ENCODE measurements at places on chromosomes 3 and 15.

DNA sequence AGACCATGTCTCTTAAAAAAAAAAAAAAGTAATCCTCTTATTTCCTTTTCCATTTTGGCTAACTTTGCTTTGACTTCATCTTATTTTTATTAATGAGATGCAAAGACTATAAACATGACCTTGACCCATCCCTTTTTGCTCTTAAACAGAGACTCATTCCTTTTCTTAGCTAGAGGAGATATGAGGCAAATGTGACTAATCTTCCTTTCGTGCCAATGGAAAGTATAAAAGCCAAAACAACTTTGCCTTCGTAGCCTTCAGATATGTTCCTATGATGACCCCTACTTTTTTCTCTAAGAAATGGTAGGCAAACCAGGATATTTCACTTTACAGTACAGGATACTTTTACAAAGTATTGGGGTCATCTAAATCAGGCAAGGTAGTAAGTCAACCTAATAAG lies 36.9 kb upstream of the GOLGB1 start:
- DNase-seq = no peak

- no peak for DNase-seq
These were observed 190.7 kb downstream of the MAGI1 start for GRCh38 chr3:65848024-65848423.

GRCh38 chr3:29619676-29620075 lies 338.8 kb downstream of the RBMS3 start:
- no peak for DNase-seq

- no peak for DNase-seq
These were observed 1.2 kb upstream of the LINGO1 start for GRCh38 chr15:77633913-77634265.

DNA sequence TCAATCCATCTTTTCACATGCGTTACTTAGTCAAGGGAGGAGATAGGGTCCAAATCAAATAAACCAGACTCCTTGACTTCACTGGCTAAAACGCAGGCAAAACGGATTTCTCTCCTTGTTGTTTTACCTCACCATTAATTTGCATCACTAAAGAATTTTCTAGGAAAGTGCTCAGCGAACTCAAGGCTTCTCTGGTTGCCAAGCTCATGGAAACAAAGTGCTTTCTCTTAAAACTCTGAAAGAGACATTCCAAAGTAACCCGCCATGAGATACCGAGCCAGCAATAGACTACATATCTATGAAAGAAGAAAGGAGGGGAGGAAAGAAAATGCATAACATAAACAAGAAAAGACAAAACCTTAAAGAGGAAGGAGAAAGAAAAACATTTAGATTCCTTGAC lies 211.7 kb upstream of the WNT5A start:
- DNase-seq = no peak

- no peak for DNase-seq
These were observed 59.9 kb downstream of the SUCNR1 start for GRCh38 chr3:151933234-151933853.

GRCh38 chr3:109430911-109431563 lies 93.7 kb upstream of the DPPA4 start:
- no peak for DNase-seq

DNA sequence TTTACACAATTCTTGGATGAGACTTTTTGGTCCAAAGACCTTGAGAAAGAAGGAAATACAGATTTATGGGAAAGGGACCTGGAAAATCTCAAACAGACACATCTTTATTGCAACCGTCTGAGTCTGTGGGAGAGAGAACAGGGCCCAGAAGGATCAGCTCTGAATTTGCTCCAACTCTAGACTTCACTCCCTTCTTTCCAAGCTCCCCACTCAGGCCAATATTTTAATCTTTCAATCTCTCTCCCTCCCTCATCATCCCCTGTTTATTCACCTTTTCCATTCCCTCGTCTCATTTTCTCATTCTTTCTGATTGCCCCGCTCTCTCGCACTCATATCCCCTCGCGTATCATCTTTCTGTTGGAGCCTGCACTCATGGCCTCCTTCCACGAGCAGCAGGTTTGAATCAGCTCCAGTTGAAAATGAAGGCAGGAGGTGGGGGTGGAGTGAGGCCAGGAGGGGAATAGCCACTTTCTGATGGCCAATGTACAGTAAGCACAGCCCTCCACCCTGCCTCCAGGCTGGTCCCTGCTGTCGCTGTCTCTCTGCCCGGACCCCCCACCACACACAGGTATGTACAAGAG lies 63.6 kb upstream of the BOC start:
- DNase-seq = no peak

DNA sequence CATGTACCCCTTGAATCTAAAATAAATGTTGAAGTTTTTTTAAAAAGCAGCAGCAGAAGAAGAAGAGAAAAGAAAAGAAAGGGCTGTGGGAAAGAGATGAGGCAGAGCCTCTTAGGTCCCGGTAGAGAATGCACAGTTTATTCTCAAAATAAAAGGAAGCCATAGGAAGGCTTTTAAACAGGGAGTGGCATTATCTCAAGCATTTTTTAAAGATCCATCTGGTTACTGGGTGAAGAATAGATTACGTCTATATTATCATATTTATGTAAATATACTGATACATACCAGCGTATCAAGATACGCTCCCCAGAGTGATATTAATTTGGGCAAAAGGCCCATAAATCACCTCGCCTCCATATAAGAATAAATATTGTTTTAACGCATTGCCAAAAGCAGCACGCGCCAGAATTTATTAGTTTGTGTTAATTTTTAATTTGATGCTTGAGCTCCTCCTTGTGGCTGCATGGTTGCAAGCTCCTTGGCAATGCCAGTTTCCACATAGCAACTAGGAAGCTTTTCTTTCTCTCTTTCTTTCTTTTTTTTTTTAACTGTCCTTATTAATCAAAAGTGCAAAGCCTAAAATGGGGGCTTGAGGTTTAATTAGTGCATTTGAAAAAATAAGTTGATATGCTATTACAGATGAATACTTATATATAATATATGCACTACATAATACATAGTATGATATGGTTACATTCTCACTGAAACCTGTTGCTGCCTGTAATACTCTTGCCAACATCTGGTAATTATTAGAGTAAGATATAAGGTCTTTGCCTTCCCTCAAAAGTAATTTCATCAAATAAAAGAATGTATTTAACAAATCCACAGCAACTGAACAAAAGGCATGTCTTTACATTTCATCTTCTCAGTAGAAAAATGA lies 242.8 kb upstream of the UBE2E2 start:
- no peak for DNase-seq

GRCh38 chr3:135237371-135238143 lies 442.5 kb downstream of the EPHB1 start:
- DNase-seq = no peak

DNA sequence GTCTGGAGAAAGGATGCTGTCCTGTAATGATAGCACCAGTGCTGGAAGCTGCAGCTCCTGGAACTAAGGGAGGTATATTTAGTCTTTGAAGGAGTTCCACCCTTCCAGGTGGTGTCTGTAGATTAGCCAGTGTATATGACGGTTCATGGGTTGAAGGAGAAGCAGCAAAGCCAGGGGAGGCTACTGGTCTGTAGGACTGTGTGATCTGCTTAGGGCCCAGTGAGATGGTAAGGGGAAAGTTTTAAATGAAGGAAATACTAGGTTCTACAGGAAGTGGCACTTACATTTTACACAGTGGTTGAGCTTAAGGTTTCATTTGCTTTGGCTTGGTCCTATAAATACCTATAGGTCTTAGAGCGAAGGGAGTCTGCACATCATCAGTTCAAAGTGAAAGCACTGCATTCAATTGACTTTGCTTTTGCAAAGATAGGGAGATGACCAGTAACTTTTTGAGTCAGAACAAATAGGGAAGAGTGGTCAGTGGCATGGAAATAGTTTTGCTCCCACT lies 5.6 kb downstream of the SLC25A38 start:
- DNase-seq = no peak

DNA sequence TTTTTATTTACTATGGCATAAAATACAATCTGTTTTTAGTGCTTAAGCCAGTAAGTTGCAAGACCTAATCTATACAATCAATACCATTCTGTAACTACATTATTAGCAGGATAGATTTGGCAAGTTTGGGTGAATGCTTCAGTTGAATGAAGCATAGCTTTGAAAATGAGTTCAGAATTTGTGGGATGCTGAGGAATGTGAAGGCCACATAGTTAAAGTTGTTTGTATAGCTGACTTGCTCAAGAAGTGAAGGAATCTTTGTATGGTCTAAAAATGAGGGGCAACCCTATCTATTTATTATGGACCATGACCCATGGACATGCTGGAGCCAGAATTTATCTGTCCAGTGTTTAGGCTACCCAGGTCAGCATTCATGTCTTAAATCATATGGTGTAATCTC lies 58.5 kb downstream of the CRYBG3 start:
- DNase-seq = no peak

GRCh38 chr3:197463279-197463678 lies 92.5 kb downstream of the BDH1 start:
- no peak for DNase-seq

DNA sequence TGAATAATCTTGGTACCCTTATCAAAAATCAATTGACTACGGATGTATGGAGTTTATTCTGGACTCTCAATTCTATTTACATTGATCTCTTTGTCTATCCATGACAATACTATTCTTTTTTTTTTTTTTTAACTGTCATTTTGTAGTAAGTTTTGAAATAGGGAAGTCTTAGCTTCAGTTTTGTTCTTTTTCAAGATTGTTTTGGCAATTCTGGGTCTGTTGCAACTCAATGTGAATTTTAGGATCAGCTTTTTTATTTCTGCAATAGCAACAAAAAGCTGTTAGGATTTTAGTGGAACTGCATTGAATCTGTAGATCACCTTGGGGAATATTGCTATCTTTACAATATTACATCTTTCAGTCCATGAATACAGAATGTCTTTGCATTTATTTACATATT lies 21.4 kb downstream of the BTLA start:
- no peak for DNase-seq

- DNase-seq = no peak
These were observed 428.1 kb downstream of the SOX2 start for GRCh38 chr3:182139627-182140357.

DNA sequence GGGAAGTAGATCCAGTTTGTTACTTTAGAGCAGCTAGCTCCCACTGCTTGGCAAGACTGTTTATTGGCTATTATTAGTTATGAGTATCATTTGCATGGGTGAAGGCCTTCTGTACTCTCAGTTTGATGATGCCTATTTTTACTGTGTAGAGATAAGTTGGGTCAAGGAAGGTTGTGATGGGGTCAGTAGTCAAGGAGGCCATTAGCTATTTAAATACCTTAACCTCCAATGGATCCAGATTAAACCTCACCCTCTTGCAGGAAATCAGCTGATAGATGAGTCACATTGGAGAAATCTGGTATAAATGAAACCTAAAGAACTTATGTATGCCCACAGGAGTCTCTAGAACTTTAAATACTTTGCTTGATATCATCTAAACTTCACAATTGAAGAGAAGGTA lies 45.0 kb downstream of the THBS1 start:
- no peak for DNase-seq

DNA sequence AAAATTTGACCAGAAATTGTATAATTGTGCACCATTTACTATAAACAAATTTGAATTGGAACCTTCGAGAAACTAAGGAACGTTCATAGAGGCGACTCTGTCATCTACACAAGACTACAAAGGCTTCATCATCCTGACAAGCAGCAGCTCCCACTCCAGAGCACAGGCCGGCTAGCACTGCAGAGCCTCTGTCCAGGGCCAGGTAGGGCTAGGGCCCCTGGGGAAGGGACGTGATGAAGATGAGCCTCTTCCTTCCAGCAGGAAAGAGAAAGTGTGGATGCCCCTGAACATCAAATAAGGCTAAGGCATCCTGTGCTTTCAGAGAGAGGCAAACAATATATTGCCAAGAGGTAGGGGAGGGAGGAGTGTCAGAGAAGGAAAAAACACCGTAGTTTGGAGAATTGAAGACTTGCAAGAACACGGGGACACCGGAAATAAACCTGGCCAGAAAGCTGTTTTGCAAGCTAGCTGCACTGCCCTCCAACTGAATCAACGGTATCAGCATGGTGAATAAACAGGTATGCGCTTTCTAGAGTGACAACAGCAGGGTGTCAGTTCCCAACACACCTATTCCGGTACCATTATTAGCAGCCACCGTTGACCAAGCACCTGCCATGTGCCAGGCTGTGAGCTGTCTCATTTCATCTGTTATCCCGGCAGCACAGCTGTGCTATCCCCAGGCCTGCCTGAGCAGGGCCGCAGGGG lies 12.4 kb downstream of the XXYLT1 start:
- peak; percentile 19 for DNase-seq

DNA sequence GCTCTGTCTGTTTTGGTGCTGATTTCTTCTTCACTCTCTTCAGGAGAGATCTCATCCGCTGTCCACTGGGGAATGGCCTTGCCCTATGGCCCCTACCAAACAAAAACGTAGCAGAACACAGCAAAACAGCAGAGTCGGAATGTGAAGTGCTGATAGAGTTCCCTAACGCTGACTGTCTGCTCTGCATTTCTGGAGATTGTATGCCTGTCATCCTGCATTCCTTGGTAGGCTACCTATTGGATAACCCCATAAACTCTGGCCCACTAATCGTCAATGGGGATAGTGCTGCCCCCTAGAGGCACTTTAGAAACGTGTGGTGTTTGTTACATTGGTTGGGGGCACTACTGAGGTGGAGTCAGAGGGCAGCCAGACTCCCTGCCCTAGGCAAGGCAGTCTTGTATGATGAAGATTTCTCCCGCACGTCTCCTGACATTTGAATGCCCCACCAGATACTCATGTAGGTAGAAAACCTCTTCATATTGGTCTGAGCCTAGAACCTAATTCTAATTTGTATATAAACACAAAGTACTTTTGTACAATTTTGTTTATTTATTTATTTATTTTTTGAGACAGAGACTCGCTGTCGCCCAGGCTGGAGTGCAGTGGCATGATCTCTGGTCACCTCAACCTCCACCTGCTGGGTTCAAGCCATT lies 15.6 kb upstream of the MAGEF1 start:
- peak; percentile 42 for DNase-seq

DNA sequence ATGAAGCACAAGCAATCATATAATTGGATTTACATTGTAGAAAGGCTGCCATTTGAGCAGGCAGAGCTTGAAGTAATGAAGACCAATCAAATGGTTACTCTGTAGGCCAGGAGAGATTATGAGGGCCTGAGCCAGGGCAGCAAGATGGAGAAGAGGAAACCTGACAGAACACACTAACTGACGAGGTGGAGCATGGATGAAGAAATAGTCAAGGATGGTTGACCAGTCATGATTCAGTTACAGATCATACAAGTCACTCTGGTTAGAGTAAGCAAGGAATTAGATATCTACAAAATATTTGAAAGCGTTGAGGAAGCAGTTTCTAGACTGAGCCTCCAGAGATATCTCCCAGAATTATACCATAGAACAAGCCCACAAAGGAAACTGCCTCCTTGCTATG lies 101.8 kb upstream of the THSD4 start:
- no peak for DNase-seq

- DNase-seq = no peak
These were observed 82.4 kb downstream of the EBLN2 start for GRCh38 chr3:73143821-73144237.

DNA sequence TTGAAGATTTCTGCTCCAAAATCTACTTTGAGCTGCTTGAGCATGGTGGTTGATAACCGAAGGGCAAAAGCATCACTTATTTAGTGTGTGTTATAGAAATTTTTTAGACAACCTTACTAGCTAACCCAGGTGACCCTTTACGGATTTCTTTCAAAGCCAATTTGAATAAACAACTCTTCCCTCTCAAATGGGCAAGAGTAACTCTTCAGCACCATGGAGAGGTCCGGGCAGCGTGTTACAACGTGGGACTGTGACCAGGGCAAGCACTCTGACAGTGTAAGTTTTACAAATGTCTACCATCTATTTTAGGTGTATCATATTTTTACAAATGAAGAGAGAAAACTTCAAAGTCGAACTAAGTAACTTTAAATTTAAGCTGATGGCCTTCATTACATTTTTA lies 471.8 kb downstream of the MFSD1 start:
- DNase-seq = no peak

GRCh38 chr3:67461667-67462142 lies 192.7 kb downstream of the SUCLG2 start:
- no peak for DNase-seq

Measured in activated naive CD4-positive, alpha-beta T cell treated with Interleukin-2 at 50 U/mL for 16 hours (primary cell).